CD8-positive, alpha-beta memory T cell (primary cell): ENCODE measurements at places on chromosomes 7 and 10.

- DNase-seq: no peak
These were observed 23.9 kb upstream of the ZNF716 start for GRCh38 chr7:57425969-57426628.

GRCh38 chr10:87966459-87966858, 103.0 kb downstream of the PTEN start:
- DNase-seq: no peak

- DNase-seq: no peak
These were observed 29.3 kb downstream of the CYTH3 start for GRCh38 chr7:6243168-6243567.

DNA sequence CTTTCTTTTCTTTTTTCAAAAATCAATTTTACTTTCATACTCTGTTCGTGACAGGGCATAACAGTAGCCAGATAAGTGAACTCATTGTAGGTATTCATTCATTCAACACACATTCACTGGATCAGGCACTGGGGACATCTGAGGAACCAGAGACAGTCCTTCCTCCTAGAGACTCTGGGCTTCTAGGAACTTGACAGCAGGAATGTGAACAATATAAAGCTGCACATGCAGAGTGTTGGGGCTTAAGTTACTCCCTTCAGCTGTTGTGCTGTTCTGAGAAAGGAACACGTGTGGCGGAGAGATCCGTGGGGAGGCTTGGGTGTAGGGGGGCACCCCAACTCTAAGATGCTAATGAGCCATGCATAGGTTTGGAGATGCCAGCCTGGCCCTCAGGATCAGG, 120.4 kb downstream of the PKD1L1 start:
- DNase-seq: no peak

DNA sequence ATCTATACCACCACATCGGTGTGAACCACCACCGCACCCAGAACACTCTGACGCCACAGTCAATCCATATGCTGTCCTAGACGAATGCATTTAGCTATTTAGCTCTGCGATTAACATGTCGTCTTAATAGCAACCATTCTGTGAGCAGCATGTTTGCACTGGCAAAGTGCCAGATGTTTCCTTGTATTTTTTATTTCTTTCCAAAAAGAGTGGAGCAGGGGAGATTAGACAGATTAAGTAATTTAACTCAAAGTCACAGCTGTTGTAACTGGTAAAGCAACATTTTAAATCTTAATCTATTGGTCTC, 57.0 kb upstream of the ARL4A start:
- no peak for DNase-seq

GRCh38 chr7:105803429-105803736, 73.0 kb downstream of the ATXN7L1 start:
- DNase-seq: no peak

- no peak for DNase-seq
These were observed 18.4 kb downstream of the GPNMB start for GRCh38 chr7:23264916-23265458.

DNA sequence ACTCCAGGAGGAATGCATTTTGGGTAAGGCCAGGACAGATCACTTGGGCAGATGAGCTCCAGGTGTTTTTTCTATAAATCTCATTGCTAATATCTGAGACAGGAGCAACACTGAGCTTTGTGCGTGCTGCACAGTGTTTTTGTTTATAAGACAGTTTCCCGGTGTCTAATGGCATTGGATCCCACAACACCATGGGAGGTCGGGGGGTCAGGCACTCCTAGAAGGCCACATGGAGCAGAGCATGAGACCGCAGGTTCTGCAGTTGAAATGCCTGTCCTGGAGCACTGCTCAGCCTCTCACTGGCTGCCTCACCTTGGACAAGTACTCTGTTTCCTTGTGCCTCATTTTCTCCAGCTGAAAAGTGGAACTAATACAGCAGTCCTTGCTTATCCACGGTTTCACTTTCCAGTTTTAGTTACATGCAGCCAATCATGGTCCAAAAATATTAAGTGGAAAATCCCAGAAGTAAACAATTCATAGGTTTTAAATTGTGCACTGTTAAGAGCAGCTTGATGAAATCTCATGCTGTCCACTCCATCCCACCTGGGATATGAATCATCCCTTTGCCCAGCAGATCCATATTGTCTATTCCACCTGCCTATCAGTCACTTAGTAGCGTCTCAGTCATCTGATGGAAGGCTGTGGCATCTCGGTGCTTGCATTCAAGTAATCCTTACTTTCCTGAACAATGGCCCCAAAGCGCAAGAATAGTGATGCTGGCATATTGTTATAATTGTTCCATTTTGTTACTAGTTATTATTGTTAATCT, 35.2 kb downstream of the ATXN7L1 start:
- no peak for DNase-seq

- no peak for DNase-seq
These were observed 579.8 kb upstream of the FOXK1 start for GRCh38 chr7:4102231-4102841.

- no peak for DNase-seq
These were observed 59.1 kb upstream of the CALD1 start for GRCh38 chr7:134720091-134720935.

DNA sequence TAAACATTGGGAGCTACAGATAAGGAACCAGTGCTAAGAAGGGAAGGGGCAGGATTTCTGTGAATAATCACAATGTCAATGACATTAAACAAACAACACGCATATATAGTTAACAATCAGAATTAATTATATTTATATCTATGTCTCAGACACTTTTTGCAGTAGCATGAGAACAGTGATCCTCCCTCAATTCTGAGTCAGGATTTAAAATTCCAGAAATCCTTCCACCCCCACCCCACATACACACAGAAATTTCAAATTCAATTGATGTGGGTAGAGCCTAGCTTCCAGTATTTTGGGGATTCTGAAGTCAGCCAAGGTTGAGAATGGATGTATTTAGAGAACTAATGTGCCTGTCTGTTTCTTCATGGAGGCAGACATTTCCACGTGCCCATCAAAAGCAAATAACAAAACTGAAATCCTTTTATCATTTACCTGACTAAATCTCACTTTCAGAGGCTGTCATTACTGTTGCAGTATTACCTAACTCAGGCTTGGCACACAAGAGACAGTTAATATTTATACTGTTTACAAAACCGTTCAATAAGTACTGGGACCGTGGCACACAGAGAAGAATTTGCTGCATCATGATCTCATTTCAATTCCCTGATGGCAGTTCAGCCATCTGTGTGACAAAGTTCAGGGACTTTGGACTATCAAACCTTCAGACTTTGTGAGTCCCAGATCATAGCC, 116.6 kb upstream of the PALS2 start:
- no peak for DNase-seq

GRCh38 chr10:98516352-98516751, 69.6 kb upstream of the HPS1 start:
- no peak for DNase-seq

DNA sequence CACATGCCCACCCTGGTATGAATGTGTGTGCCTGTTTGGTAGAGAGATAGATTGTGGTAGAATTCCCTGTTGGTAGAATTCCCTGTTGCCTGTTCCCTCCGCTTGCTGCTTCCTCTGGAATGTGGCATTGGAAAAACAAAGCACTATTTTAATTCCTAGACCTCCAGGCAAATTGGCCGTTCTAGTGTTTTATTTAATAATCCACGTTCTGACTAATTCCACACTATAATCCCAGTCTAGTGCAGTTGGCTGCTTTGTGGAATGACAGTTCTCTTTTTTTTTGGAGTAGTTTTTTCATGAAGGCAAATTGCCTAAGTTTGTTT, 2.0 kb downstream of the HECW1 start:
- DNase-seq: no peak

- DNase-seq: no peak
These were observed 20.5 kb downstream of the PON3 start for GRCh38 chr7:95375591-95376257.

DNA sequence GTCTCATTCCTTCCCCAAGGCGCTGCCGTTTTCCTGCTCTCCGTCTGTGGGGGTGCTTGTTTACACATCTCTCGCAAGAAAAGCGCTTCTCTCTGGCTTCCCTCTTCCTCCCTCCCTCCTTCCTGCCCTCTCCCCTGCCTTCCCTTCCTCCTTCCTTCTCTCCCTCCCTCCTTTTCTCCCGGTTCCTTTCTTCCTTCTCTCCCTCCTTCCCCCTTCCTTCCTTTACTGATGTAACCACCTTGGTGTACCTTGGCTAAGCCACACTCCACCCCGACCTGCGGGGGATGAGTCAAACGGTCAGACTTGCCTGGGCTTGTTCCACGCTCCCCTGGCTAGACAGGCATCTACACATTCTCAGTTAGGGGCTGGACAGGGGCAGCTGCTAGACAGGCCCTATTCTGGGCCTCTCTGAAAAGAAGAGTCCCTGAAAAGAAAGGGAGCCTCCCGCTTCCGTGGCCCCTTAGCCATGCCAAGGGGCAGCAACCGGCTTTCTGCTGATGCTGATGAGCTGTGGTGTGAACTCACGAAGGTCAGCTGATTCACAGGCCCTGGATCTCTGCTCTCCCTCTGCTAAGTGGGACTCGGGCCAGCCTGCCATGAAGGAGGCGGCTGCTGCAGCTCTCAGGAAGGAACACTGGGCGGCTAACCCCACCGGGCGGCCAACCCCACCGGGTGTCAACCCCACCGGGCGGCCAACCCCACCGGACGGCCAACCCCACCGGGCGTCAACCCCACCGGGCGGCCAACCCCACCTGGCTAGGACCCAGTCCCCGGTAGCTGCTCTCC, 216.8 kb downstream of the TCERG1L start:
- no peak for DNase-seq

- DNase-seq: no peak
These were observed 14.0 kb upstream of the RAMP3 start for GRCh38 chr7:45143616-45144015.

DNA sequence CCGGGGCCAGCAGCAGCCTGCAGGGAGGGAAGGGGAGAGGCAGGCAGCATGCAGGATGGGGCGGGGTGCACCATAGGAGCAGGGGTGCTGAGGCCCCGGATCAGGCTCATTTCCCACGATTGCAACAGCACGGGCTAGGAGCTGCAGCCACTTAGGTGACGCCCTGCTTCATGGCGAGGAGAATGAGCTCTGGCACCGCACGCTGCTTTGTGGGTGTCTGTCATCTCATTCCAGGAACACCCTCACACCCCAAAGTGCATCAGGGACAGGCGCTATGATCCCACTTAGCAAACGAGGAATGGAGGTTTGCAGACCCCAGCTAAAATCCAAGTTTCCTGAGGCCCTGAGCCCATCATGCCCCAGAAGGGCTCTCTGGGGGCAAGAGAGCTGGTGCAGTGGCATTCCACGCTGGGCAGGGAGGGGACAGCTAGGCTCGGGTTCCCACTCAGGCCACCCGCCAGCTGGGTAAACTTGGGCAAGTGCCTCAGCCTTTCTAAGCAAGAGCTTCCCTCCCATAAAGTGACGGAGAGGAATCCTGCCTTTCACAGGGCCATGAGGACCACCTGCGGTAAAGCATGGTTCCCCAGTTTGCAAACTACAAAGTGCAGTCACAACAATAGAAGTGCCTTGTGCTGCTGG, 9.3 kb downstream of the KCNH2 start:
- DNase-seq: no peak

DNA sequence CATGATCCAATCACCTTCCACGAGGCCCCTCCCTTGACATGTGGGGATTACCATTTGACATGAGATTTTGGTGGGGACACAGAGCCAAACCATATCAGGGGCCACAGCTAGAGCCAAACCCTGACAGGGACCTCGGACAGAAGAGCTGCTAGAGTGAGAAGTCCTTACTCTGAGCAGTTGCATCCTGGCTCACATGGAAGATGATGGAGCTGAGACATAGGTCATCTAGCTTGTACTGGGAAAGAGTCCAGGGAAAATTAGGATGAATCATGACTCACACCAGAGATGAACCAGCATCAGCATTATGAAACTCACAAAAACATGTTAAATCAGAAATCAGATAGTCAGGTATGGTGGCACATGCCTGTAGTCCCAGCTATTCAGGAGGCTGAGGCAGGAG, 12.8 kb upstream of the FMC1 start:
- DNase-seq: no peak

DNA sequence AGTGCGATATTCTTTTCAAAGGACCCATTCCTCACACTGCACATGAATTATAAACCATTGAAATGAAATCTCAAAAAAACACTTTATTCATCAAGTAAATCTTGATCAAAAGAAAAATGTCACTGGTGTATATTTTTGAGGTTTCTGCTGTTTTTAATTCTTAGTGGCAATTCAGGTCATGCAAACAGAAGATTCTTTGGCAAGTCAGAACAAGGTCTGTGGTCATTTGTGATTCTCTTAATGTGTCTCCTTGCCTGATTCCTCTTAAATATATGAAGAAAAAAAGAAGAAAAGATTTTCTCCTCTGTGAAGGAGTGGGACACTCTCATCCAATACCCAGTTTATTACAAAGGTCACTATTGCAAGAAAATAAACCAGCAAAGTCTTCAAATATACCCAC, 308.2 kb upstream of the BMPER start:
- no peak for DNase-seq

- no peak for DNase-seq
These were observed 41.7 kb downstream of the HTRA1 start for GRCh38 chr10:122503012-122503411.

DNA sequence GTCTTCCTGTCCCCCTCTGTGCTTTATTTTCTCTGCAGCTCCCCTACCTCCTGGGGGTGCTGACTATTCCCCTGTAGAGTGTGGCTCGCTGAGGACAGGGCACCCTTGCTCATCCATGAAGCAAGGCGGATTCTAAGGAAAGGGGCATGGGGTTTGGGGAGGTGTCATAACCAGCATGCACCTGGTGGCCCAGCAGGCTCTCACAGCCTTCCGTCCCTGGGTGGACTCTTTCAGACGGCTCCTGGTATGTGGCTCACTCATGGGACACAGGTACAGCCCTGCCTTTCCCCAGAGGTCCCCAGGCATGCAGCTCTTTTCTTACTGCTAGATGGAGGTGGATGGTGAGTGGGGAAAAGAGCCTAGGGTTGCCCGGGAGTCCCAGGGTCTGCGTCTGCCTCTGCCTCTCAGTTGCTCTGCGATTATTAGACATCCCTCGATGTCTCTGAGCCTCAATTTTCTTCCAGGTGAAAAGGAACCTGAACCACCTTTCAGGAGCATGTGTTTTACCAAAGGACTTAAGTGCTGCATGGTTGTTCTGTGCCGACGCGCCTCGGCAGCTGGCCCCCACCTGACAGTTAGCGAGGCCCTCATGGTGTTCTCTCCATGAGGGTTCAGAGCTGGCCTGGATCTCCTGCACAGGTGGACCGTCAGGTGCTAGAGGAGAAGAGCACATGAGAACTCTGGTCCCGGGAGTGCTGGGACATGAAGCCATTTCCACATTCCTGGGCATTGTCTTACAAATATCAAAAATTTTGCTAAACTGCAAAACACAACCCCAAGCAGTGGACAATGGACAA, 172.5 kb upstream of the SHH start:
- DNase-seq: no peak

DNA sequence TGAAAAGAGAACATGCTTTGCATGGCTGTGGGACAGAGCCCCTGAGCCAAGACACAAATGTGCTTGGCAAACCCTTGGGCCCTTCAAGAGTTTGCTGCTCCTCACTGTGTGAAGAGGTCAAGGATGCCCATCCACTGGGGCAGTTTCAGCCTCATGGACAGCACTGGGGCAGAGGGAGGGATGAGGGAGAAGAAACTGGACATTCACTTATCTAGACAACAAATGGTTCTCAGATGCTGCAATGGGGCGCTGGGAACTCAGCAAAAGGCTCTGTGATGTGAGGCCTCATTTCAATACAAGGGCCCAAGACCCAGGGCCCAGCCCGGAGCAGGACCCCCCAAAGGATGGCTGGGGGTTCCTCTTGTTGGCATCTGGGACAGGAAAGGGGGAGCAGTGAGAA, 49.1 kb downstream of the EBF3 start:
- DNase-seq: no peak
